ENCODE measurements at places on chromosomes 7 and 10. TPM values are rescaled to one million over a fixed set of nuclear protein-coding genes. Genes with fewer than 3 reads are reported as not detected.

Gene SFTPA1
- total RNA-seq = not detected

Gene ANKRD22
- total RNA-seq = not detected

Gene ADAM22
- not detected for total RNA-seq

Gene CALY
- total RNA-seq = not detected

Gene GPR146
- total RNA-seq = not detected

Gene SPDYE11
- not detected for total RNA-seq

GRCh38 chr7:109549471-109550193 is 980.0 kb downstream of the DNAJB9 start:
- no peak for DNase-seq

DNA sequence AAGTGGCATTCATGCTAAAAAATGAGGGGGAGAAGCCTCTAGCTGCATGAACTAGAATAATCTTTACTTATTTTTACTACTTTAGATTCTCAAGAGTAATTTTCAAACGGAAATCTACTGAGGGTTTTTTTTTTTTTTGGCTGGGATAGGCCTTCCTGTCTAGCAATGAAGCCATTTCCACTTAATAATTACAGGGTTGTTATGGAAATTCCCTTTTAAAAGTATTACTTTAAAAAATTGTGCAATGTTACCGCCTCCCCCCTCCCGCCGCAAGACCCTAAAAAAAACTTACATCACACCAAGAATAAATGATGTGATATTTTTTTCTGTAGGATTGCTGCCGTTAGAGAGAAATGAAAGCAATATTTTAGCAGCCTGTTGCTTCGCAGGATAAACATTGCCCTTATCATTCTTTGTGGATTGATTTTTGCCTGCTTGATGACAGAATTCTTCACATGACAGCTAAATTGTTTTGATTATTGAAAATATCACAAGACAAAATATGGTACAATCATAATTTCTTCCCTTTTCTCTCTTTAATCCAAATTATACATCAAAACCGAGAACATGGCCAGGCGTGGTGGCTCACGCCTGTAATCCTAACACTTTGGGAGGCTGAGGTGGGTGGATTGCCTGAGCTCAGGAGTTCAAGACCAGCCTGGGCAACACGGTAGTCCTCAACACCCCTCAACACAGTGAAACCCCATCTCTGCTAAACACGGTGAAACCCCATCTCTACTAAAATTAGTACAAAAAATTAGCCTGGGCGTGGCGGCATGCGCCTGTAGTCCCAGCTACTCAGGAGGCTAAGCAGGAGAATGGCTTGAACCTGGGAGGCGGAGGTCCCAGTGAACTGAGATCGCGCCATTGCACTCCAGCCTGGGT is 32.8 kb downstream of the ARL4A start:
- DNase-seq = no peak

- no peak for DNase-seq
Measured at GRCh38 chr7:16590424-16590823, 55.1 kb downstream of the ANKMY2 start.

DNA sequence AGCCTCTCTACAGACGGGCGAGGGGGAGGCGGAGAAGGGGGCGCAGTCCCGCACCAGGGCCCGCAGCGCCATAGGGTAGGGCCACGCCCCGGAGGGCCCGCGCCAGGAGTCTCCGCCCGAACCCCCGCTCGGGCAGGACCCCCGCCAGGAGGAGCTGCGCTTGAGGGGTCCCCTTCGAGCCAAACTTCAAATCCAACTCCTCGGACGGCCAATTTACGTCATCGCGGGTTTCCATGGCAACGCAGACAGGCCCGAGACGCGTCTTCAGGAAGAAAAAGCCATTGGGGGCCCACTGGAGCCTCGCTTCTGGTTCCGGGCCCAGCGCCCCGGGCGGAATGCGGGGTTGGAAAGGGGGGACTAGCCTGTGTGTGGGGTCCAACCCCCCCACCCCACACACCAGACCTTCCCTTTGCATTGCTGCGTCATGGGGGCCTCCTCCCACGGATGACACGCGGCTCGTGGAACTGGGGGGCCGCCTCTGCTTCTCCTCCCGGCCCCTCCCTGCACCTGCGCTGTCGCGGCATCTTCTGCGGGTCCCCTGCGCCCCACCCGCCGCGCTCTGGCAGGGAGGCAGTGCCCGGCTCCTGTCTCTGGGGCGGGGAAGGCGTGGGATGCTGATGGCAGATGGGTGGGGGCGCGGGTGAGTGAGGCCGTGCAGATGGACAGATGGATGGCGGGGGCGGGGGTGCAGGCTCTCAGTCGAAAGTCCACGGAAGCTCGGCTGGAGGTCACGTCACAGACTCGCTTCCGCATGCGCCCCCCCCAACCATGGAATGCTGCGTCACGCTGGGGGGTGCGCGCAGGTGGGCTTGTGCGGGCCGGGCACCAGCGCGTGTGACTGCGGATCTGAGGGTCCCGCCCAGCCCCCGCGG is 1.2 kb downstream of the CALY start:
- DNase-seq = peak; percentile 44

DNA sequence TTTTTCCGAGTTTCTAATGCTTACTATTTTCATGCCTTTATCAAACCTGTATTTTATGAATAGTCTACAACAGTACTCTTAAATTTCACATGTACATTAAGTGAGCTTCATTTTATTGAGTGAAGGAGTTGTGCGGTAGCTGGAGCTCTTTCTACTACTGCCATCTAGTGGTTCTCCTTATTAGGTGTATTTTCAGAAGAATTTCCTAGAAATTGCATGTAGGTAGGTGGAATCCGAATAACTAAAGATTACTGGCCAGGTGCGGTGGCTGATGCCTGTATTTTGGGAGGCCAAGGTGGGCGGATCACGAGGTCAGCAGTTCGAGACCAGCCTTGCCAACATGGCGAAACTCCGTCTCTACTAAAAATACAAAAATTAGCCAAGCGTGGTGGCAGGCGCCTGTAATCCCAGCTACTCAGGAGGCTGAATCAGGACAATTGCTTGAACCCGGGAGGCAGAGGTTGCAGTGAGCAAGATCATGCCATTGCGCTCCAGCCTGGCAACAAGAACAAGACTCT is 38.3 kb downstream of the LRRC72 start:
- DNase-seq = no peak

GRCh38 chr10:113939212-113939860 is 84.9 kb downstream of the NHLRC2 start:
- no peak for DNase-seq

DNA sequence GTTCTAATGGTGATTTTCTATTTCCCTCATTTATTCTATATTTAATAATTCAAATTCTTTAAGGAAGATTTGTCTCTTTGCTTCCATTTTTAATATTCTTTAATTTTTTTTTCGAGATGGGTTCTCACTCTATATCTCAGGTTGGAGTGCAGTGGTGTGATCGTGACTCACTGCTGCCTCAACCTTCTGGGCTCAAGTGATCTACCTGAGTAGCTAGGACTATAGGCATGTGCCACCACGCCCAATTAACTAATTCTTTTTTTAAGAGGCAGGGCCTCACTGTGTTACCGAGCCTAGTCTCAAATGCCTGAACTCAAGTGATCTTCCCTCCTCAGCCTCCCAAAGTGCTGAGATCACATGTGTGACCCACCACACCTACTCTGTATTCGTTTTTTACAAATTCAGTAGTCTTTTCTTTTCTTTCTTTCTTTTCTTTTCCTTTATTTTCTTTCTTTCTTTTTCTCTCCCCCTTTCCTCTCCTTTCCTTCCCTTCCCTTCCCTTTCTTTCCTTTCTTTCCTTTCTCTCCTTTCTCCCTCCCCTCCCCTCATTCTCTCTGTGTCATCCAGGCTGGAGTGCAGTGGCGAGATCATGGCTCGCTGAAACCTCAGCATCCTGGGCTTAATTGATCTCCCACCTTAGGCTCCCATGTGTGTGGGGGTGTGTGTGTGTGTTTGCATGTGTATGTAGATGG is 323.1 kb downstream of the ADK start:
- DNase-seq = no peak

- DNase-seq = no peak
Measured at GRCh38 chr7:2657208-2657607, 25.4 kb downstream of the TTYH3 start.

- no peak for DNase-seq
Measured at GRCh38 chr10:1308962-1309616, 252.9 kb downstream of the WDR37 start.

GRCh38 chr10:102876747-102877153 is 7.5 kb downstream of the AS3MT start:
- no peak for DNase-seq

DNA sequence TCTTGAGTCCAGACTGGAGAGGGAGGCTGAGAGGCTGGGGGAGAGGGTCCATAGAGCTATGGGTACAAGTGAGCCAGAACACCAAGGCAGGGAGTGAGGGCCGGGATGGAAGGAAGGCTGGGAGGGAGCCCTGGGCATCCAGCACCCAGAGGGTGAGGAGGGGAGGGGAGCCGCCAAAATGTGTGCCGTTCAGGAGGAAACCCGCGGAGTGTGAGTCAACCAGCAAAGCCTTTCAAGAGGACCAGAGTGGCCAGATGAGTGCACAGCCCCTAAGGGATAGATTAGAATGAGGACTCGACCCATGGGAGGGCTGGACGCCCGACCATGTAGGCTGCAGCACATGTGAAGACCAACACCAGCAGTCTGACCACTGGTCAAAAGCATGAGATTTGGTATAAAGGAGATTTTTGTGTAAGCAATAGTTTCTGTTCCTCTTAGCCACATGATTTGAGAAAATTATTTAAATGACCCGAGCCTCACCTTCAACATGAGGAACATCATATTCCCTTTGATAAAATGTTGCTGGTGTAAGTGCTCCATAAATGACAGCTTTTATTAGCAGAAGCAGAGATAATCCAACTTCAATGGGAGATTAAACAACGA is 179.7 kb upstream of the GRB10 start:
- peak; percentile 67 for DNase-seq

- DNase-seq = no peak
Measured at GRCh38 chr10:74024600-74024999, 26.7 kb downstream of the VCL start.
